ENCODE measurements at places on chromosomes 3 and 15.
A peak's percentile ranks its signal among the peaks of the same experiment; 100 is the strongest.

DNA sequence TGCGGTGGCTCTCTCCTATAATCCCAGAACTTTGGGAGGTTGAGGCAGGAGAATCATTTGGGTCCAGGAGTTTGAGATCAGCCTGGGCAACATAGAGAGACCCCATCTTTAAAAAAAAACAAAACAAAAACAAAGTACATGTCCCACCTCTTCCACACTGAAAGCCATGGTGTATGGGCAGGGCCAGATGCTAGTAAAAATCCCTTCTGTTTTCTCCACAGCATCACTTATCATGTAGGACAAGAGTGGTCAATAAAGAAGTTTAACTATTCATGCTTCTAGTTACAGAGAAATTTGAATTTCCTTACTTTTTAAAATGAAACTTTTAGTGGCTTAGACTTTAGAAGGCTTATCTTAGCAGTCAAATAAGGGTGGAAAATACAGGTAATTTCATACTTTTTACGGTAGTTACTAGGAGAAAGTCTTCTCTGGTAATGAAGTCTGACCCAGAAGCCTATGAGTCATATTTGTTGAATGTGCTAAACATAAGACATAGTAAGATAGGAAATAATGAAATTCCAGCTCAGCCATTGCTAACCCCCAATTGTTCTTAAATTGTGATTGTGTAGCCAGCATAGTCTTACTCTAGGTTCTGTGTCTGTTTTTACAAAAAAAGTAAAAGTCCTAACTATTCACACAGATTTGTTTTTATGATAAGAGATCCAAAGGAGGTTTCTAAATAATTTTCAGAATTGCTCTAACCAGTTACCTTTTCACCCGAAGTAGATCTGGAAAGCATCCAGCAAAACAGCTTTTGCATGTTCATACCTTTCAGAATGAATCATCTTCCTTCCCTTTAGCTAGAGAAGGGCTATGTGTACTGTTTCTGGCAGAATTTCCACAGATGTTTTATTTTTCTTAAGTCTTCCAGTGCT lies 16.4 kb upstream of the ZNF609 start:
- DNase-seq: no peak

DNA sequence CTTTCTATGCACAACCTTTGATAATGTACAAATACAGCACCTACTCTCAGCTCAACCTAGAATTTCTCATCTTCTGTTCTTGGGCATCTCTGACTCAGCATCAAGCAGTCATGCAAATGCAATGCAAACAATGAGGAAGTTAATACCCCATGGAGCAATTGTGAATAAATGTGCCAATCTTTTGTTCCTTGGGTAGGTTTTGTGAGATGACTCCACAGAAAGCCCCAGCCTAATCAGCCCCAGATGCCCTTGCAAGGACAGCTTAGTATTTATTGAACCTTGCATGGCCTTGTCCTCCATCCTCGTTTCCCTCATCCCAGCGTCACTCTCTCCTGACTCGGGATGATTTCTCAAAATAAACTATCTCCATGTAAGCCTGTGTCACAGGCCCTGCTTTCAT lies 494.7 kb upstream of the NECTIN3 start:
- no peak for DNase-seq

DNA sequence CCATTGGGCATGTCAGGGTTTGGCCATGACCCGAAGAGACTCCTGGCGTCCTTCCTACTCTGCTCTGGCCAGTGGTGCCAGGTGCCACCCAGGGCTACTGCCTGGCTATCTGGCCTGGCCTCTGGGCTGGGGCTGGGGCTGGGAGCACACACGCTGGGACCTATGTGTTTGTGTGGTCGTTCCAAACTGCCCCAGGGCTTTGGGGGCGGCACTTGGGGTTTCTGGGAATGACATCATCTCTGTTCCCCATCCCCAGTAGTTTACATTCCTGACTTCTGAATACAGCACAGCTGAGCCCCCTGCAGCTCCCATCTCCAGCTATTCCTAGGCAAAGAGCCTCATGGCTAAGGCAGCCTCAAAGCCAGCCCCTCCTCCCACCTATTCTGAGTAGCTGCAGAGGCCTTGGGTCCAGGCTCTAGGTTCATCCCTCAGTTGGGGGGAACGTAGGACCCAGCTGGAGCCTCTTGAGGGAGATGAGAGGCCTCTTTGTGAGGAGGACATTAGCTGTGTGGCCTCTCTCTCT lies 24.3 kb downstream of the PLEKHO2 start:
- DNase-seq: no peak

DNA sequence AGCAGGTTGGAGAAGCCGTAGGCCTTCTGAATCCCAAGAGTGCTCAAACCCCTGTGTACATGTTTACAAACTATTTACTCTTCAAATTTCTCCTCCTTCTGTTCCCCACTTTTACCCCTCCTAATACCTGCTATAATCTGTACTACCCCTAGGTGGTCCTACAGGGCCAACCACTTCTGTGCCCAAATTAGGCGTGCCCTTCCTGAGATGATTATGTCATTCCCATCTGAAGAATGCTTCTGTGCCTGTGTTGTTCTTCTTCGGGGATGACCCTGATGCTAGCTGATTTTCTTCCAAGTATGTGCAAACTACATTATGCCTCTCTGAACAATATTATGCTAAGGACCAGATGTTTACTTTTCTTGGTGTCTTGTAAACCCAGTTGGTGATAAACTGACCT lies 20.5 kb downstream of the RBP2 start:
- no peak for DNase-seq

GRCh38 chr3:33453331-33453761 lies 13.1 kb upstream of the UBP1 start:
- no peak for DNase-seq

DNA sequence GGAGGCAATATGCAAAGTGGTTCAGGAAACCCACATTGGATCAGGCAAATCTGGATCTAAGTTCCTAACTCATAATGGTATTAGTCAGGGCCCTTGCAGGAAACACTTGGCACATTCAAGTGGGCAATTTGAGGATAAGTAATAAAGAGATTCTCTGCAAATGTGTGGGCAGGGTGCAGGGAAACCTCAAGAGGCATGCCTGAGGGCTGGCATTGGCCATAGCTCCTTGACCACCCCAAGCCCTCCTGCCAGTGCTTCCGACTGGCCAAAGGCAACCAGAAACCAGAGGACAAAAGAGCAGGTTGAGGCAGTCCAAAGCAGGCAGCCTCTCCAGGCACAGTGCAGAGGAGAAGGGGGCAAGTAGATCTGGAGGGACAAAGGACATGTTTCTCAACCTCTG lies 130.8 kb upstream of the SNTN start:
- DNase-seq: no peak

DNA sequence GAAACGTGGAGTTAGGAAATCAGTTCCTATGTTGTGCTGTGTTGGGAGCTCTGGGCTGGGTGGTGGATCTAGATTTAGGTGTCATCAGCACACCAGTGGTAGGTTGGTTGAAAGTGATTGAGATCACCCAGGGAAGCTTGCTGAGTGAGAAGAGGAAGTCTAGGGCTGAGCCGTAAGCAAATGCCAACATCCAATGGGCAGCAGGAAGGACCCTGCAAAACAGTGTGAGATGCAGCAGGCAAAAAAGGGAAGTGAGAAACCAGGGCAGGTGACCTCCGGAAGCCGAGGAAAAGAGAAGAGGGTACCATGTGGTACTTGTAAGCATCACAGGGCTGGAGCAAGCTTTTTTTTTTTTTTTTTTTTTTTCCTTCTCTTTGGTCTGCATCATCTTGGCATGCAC lies 15.9 kb upstream of the COPG1 start:
- peak; percentile 76 for DNase-seq

DNA sequence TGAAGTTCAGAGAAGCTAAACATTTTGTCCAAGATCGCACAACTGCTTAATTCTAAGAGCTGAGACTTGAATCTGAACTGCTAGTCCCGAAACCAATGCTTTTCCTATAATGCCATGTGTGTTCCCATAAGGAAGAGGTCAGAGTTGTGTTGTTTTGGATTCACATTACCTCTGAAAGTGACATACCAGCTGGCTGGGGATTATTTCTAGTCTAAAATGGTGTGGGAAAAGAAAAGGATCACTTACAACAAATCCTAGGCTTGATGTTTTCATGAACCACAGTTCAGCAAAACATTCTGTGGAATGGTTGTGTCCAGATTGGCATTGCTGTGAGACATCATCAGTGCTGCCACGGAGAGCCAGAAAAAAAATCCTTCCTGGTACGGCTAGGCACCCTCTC lies 35.0 kb upstream of the LRRC3B start:
- no peak for DNase-seq

DNA sequence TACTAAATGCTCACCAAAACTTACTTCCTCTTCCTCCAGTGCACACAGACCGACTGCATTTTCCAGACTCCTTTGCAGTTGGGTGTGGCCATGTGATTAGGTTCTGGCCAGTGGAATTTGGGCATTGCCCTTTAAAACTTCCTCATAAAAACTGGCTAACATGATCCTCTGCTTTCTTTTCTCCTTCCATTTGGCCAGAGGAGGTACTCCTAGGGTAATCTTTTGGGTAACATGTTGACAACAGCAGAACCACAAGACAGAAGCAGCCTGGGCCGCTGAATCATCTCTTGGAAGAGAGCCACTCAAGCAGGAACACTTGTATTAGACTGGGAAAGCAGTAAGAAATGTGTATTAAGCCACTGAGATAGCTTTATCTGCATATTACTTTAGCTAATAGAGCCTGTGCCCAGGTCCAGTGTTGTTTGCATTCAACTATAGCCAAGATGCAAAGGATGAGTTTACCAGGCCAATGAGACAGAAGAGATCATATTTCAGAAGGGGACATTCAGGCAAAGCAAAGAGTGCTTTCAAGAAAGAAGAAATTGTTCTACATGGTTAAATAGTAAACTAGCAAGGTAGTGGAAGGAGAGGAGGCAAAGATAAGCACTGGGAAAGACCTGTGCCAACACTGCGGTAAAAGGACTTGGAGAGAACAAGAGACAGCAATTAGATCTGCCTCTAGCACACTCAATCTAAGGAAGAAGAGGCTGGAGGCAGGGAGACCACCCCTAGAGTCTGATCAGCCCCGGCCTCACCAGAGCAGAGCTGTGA lies 79.8 kb downstream of the PLCH1 start:
- peak; percentile 15 for DNase-seq

DNA sequence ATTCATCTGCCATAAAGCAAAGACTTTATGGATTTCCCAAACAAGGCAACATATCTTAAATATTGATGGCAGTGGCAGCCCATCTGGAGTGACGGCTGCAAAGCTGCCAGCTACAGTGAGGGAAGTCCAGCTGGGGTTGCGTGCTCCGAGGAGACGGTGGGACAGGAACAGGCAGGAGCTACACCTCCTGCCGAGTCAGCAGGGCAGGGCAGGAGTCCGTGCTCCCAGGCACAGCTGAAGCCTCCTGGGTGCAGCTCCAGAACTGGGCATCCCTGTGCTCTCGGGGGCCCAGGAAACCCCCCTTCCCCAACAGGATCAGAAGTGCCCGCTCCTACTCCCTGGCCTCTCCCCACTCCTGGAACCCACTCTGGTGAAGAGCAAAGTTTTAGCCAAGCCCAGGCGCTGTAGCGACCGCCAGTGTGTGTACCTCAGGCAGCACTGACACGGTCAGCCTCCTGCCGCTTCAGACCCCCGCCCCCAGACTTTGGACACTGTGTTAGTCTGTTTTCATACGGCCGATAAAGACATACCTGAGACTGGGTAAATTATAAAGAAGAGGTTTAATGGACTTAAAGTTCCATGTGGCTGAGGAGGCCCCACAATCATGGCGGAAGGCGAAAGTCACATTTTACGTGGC lies 556.4 kb upstream of the CCDC54 start:
- no peak for DNase-seq

- no peak for DNase-seq
Measured at GRCh38 chr3:37147666-37148065, 26.7 kb downstream of the LRRFIP2 start.

- no peak for DNase-seq
Measured at GRCh38 chr15:76058714-76059319, 968 bp upstream of the TMEM266 start.

DNA sequence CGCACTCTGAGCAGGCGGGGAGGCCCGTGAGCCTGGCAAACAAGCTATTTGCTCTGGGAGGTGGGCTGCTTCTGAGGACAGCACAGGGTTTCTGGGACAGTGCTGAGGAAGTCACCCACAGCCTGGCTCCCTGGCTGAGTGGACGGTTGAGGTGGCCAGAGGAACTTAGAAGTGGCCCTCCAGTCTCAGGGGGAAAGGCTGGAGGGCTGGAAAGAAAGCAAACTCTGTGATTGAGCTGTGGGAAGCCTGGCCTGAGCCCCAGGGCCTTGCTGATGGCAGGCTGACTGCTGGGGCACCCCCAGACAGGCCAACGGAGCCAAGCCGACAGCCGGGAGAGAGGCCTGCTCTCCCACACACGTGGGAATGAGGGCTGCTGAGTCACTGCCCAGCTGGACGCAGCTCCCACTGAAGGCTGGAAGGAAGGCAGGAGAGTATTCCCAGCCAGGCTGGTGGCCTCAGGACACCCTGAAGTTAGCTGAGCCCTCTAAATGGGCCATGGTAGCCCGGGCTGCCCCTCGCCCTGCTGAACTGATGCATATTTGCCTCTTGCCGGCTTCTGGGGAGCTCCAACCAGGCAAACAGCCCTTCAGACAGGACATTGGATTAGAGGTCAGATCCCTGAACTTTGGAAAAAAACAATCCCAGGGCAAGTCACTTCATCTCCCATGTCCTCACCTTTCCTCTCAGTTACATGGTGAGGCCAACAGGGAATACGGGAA lies 98.0 kb upstream of the TLE3 start:
- peak; percentile 90 for DNase-seq

GRCh38 chr15:96702589-96702988 lies 372.1 kb downstream of the NR2F2 start:
- no peak for DNase-seq

GRCh38 chr15:42059661-42060476 lies 34.5 kb downstream of the PLA2G4D start:
- DNase-seq: no peak

DNA sequence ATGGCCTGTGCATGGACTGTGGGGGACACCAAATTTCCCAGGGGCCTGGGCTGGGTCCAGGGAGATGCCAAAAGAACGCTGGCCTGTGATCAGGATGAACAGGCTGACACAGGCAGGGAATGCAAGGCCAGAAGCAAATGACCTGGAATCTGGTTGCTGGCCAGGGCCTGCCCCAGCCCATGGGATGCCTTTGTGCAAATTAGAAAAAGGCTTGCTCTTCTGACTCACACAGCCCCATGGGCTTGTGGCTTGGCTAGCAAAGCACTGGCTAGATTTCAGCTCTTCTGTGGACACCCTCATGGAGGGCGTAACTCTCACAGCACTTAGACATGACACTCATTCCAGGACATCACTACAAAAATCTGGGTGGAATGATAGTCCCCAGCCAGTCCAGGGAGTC lies 356.0 kb downstream of the SHQ1 start:
- peak; percentile 76 for DNase-seq

DNA sequence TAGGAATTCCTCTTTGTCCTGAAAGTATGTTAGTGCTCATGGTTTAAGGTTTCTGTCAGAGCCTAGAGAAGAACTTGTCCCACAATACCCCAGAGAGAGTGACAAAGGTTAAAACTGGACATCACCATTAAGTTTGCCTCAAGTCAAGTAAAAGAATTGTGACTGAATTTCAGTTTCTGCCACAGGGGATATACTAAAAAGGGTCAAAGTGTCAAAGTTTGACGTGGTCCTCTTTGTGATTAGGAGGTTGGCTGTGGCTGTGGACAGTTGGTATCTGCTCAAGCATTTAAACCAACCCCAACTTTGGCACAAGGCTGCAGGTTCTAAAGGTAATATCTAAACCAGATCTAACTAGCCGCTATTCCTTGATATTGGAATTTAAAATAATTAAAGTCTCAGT lies 26.1 kb downstream of the FMN1 start:
- DNase-seq: no peak

- DNase-seq: no peak
Measured at GRCh38 chr3:9079676-9080075, 116.4 kb upstream of the RAD18 start.

All from ascending aorta (tissue), 2 donors.